ENCODE measurements at places on chromosomes 3 and 15.

DNA sequence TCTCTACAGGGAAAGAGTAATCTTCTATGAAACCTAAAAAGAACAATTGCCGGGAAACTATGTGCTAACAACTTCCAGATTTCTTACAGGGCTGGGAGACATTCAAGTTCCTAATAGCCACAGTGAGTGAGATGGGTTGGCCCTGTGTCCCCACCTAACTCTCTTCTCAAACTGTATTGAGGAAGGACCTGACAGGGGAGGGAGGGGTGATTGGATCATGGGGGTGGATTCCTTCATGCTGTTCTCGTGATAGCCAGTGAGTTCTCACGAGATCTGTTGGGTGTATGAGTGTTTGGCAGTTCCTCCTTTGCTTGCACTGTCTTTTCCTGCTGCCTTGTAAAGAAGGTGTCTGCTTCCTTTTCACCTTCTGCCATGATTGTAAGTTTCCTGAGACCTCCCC lies 958.7 kb downstream of the AGBL1 start:
- no peak for DNase-seq

- no peak for DNase-seq
These were observed 13.5 kb downstream of the PLD1 start for GRCh38 chr3:171796625-171797264.

DNA sequence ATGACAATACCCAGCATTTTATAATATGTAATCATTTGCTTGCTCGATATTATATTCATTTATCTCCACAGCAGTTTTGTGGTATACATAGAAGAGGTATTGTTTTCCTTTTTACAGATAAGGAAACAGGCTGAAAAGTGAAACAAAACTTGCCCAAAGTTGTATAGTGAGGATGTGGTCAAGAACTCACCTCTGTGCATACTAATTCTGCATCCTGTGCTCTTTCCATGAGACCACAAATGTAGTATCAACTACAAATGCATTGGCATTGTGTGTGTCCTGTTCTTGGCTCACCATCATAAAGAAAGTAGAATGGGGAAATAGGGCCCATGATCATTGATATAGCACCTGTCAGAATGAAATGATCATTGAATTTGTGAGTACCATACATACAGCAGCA lies 167.3 kb downstream of the NECTIN3 start:
- DNase-seq: no peak

DNA sequence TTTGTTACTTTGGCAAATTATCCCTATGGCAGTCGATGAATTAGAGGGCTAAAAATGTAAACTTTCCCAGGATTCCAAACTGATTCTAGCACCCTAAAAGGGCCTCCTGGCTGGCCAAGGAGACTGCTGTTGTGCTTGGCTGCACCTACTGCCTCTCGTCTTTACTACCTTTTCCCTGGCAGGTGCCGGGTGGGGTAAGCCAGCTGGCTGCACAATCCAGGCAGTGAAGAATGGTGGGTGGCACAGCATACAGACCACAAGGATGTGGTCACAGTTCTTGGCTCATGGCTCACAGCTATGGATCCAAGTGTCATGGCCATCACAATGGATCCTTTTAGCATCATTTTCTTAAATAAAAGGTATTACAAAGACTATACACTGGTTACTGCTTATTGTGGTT lies 20.7 kb upstream of the SLC25A26 start:
- no peak for DNase-seq

DNA sequence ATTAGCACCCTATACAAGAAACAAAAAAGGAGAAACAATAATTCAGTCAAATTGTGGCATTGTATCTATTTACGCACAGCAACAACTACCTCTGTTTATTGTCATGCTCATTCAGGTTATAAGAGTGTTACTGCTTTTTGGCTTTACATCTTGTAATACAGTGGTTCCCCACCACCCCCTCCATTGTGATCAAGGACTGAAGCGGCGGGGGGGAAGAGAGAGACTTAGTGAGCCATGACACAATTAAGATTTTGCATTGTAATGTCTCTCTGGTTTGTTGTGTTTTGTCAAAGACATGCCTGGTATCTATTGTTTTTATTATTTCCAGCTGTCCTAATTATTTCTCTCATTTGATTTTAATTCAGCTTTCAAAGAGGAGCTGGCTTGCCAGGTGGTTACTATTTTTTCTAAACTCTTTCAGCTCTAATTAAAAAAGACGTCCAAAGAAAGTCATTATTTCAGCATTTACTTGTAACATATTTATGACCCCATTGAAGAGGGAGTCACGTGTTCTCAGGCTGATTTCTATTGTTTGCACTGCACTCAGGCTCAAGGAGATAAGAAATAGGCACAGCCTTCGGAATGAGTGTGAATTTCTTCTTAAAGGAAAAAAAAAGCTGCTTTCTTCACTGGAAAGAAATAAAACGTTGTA lies 234.4 kb upstream of the TBL1XR1 start:
- no peak for DNase-seq

Measured in NCI-H526 (cell line).